IMR-90 (cell line): ENCODE measurements at places on chromosomes 4 and X. TPM values are rescaled to one million over a fixed set of nuclear protein-coding genes. Genes with fewer than 3 reads are reported as not detected.

The RAB40AL gene
- 0.24 and 0.34 TPM in 2 replicates for polyA plus RNA-seq

DNA sequence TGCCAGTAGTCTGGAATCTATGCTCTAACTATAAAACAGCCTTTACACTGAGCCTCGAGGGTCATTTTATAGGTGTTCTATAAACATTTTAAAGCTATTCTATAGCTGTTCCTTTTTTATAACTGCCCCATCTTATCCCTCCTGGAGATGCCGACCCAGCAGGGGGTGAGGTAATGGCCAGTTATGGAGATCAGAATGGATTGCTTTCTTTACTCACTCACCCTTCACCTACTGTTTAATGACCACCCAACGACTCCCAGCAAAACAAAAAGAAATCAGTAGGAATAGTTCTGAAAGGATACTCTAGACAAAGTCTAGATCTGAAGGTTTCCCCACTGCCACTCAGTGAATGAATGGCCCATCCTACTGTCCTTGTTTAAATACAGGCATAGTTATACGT lies 1113.1 kb downstream of the FAT4 start:
- no peak overlapping the region for H3K4me3 ChIP-seq
- H3K27me3 ChIP-seq, result no peaks in the 10 kb centered on the region
- H3K27ac ChIP-seq, result no peak overlapping the region
- DNase-seq, result no peak

The GAGE12D gene
- polyA plus RNA-seq, result not detected in 2 replicates

The FBXL5 gene
- polyA plus RNA-seq, result 18.6 and 20.3 TPM in 2 replicates

DNA sequence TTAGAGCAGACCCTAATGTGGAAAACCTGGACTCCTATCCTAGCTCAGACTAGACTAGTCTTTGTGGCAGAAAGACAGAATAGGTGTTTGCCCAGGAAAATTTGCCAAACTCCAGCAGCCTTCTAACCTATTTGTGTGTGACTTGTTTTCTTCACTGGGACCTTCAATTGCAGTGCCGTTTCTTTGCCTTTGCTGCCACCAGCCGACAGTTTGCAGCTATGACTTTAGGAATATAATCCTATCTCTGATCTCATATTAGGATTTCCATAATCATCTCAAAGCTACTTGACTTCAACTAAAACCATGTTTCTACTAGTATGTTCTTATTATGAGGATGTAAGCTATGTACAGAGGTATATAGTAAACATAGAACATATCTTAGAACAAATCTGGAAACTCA lies 60.2 kb upstream of the PGAM4 start:
- peaks cover 1% of the 10 kb centered on the region; the same call in 1 of the 2 replicates for H3K36me3 ChIP-seq
- no peaks in the 10 kb centered on the region for H3K27me3 ChIP-seq
- H3K4me1 ChIP-seq, result no peaks in the 10 kb centered on the region
- H3K27ac ChIP-seq, result no peak overlapping the region
- DNase-seq, result peak; percentile 33

DNA sequence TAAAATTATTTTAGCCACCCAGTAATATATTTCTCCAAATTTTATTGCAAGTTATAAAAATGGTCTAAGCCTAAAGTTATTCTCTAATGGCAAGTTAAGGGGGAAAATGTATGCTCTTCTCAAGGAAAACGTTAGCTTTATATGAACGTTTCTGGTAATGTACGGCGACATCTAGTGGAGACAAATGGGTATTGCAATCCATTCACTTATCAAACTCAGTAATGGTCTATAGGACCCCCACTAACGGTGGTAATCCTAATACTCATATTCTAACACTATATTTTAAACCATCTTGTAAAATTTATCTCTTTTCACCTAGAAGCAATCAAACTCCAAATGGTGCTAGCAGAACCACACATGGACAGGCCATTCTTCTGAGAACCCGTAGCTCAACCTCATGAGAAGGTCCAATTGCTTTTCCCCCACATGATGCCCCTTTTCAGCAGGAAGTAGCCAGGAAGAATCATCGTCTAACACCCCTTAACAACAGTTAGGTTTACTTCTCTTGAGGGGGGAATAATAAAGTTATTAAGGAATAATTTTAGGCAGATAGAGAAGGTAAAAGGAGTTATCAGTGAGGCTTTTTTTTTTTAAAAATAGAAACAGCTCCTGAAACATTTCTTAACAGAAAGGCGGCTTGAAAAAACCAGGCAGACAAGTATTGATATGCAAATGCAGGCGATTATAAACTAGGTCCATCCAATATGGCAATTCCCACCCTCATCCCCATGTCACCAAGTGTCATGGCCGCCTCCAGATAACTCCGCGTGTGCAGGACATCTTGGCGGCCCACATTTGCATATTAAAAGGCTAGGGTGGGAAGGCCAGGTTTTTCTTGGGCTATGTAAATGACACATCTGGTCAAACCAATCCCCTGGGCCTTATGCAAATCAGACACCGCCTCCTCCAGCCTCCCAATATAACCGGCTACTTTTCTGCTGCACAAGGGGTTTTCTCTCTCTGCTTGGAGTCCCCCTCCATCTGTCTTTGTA lies 35.0 kb downstream of the NUDT11 start:
- no peaks in the 10 kb centered on the region for H3K4me1 ChIP-seq
- no peaks in the 10 kb centered on the region for H3K36me3 ChIP-seq
- DNase-seq, result peak; percentile 42
- peaks cover 13% of the 10 kb centered on the region for H3K27me3 ChIP-seq

DNA sequence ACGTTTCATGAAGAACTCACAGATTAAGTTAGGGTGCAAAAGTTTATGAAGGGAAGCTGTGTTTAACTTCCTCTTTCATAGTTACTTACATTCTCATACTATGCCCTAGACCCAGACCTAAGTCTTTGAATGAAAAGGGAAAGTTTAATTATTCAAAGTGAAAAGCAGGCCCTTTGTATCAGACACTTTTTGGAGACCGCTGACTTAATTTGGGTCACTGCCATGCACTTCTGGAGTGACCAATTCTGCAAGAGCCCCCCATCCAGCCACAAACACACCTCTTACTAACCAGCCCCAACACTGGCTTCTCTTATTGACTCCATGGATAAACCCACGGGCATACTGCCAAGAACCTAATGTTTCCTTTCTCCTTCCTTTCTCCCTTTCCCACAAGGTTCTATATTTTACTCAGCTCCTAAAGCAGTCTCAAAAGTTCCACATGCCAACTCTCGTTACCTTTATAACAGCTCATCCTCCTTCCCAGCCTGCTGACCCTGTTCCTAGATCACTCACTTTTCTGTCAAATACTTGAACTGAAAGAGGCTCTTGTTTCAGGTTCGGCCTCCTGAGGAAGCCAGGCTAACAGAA lies 34.5 kb downstream of the ABCE1 start:
- no peak overlapping the region for H3K4me3 ChIP-seq
- H3K27me3 ChIP-seq, result no peaks in the 10 kb centered on the region
- peak; percentile 26 for DNase-seq
- no peak overlapping the region for H3K27ac ChIP-seq
- peaks cover 5% of the 10 kb centered on the region; the same call in 1 of the 2 replicates for H3K36me3 ChIP-seq

GRCh38 chr4:145540235-145540634 lies 58.6 kb downstream of the SMAD1 start:
- no peaks in the 10 kb centered on the region for H3K27me3 ChIP-seq
- peak; percentile 51 for DNase-seq
- H3K4me1 ChIP-seq, result peaks cover 15% of the 10 kb centered on the region
- H3K27ac ChIP-seq, result peak overlapping the region; percentile 57; the same call in 1 of the 2 replicates
- peaks cover 7% of the 10 kb centered on the region for H3K36me3 ChIP-seq
- no peak overlapping the region for H3K4me3 ChIP-seq

The CAPN6 gene
- polyA plus RNA-seq, result not detected in 2 replicates

- no peak overlapping the region for H3K4me3 ChIP-seq
- H3K27ac ChIP-seq, result no peak overlapping the region
These were observed 54.5 kb upstream of the GPR34 start for GRCh38 chrX:41634284-41634683.

DNA sequence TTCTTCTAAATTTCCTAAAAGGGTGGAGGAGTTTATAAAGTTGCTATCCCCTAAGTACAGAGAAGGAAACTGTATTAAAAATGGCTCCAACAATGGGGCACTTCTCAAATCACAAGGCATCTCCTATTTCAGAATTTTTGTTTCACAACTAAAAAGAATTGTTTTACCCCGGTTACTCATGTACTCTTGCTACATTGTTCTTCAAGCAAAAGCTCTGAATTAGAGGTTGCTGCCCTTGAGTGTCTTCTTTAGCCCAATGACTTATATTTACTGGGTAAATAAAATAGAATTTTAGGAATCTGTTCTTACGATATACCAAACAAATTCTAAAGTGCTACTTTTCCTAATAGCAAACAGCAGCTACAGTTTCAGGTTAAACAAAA lies 67.5 kb downstream of the PPEF2 start:
- H3K27me3 ChIP-seq, result no peaks in the 10 kb centered on the region
- H3K36me3 ChIP-seq, result no peaks in the 10 kb centered on the region
- no peak overlapping the region for H3K4me3 ChIP-seq
- H3K27ac ChIP-seq, result no peak overlapping the region

- no peaks in the 10 kb centered on the region for H3K36me3 ChIP-seq
- DNase-seq, result no peak
- no peaks in the 10 kb centered on the region for H3K4me1 ChIP-seq
- H3K4me3 ChIP-seq, result no peak overlapping the region
These were observed 9.4 kb downstream of the NAT8L start for GRCh38 chr4:2068566-2068965.

DNA sequence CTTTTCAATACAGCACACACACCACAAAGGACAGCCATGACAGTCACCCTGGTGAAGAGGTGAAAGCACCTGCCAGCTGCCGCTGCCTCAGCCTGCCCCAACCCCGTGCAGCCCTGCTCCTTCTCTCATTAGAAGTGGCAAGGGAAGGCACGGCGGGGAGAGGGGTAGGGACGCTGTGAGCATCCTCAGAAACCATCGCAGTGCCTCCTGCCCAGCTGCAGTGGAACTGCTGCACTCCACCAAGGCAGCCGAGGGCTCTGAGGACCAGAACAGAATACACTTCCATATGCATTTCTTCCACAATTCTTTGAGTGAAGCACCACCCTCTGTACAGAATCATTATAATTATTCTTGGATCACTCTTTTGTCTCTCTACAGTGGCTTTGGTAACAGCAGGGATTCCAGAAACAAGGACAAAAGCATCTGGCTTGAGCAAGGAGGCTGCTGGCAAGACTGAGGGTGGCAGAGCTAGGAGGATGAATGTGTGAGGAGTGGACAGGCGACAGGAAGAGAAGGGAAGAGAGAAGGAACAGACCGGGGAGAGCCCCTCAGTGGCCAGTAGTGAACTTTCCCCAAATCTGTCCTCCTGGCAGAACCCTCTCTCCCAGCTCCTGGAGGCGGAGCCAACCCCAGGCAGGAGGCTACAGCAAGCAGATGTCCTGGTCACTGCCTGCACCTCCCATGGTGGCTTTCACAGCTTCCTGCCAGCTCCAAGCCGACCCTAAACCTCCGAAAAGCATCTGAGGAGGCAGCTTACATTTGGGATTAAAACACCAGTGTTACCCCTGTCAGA lies 73.2 kb downstream of the MTNR1A start:
- H3K4me1 ChIP-seq, result no peaks in the 10 kb centered on the region
- no peak overlapping the region for H3K27ac ChIP-seq
- H3K27me3 ChIP-seq, result peaks cover 5% of the 10 kb centered on the region
- no peaks in the 10 kb centered on the region for H3K36me3 ChIP-seq
- no peak overlapping the region for H3K4me3 ChIP-seq

The GATA1 gene
- not detected in 2 replicates for polyA plus RNA-seq

- no peak for DNase-seq
- no peak overlapping the region for H3K4me3 ChIP-seq
- H3K36me3 ChIP-seq, result no peaks in the 10 kb centered on the region
These were observed 209.1 kb downstream of the RELL1 start for GRCh38 chr4:37477126-37477525.

GRCh38 chr4:152810715-152811287 lies 31.0 kb downstream of the ARFIP1 start:
- H3K4me1 ChIP-seq, result peaks cover 2% of the 10 kb centered on the region; the same call in 1 of the 2 replicates
- H3K27me3 ChIP-seq, result no peaks in the 10 kb centered on the region
- peaks cover 3% of the 10 kb centered on the region; the same call in 1 of the 2 replicates for H3K36me3 ChIP-seq
- H3K27ac ChIP-seq, result no peak overlapping the region
- no peak for DNase-seq
- H3K4me3 ChIP-seq, result no peak overlapping the region

- H3K4me3 ChIP-seq, result no peak overlapping the region
- H3K27me3 ChIP-seq, result no peaks in the 10 kb centered on the region
- DNase-seq, result no peak
- no peaks in the 10 kb centered on the region for H3K36me3 ChIP-seq
- H3K4me1 ChIP-seq, result no peaks in the 10 kb centered on the region
These were observed 973.3 kb downstream of the PCDH18 start for GRCh38 chr4:136558940-136559494.

DNA sequence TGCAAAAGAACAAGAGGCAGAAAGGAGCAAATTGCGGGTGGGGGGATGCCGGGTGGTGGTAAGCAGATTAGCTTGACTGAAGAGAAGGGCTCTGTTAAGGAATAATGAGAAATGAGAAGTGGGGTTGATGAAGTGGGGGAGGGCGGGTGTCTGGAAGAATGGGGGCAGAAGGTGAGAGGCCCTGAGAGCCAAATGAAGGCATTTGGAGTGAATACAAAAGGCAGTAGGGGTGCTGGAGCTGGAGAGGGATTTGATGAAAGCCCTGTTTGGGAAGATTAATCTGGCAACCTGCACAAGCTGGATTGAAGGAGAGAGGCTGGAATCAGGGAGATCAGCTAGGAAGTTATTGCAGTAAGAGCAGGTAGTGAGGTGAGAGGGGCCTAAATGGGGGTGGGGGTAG lies 82.1 kb downstream of the GUCY2F start:
- H3K36me3 ChIP-seq, result no peaks in the 10 kb centered on the region
- H3K27ac ChIP-seq, result no peak overlapping the region
- DNase-seq, result no peak
- H3K4me1 ChIP-seq, result no peaks in the 10 kb centered on the region
- peaks cover 13% of the 10 kb centered on the region for H3K27me3 ChIP-seq
- H3K4me3 ChIP-seq, result no peak overlapping the region

DNA sequence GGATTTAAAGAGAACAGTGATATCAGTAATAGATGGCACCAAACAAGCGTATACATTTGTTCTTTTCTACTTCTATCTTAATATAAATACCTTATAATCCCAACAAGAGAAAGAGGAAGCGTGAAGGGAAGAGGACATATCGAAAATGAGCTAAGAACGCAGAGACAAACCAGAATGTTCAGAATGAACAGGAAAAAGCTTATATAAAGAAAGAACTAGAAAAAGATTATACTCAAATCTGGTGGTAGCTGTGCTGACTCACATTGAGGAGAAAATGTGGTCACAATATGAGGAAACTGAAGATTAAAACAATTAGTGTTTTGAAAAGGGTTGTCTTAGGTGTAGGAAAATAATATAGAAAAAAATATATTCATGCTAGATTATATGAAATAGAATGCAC lies 2.0 kb upstream of the GPR34 start:
- DNase-seq, result no peak
- no peak overlapping the region for H3K27ac ChIP-seq
- H3K36me3 ChIP-seq, result no peaks in the 10 kb centered on the region

The REPS2 gene
- 0.01 and 0.02 TPM in 2 replicates for polyA plus RNA-seq

The ARAP2 gene
- 0.13 and 0.32 TPM in 2 replicates for polyA plus RNA-seq

DNA sequence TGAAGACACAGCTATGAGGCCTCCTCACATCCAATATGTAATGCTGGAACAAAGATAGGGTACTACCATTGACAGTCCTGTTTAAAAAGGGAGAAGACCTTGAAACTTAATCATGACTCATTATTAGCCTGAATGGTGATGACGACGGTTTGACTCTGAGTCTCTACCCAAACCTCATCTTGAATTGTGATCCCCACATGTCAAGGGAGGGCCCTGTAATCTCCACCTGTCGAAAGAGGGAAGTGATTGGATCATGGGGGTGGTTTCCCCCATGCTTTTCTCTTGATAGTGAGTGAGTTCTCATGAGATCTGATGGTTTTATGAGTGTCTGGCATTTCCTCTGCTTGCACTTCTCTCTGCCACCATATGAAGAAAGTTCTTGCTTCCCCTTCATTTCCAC lies 395.3 kb upstream of the CPEB2 start:
- no peaks in the 10 kb centered on the region for H3K36me3 ChIP-seq
- DNase-seq, result no peak
- H3K27me3 ChIP-seq, result no peaks in the 10 kb centered on the region
- H3K4me3 ChIP-seq, result no peak overlapping the region
- H3K27ac ChIP-seq, result no peak overlapping the region

The HPGD gene
- not detected in 2 replicates for polyA plus RNA-seq
